Spinal cord (tissue), 10 donors: ENCODE measurements at places on chromosomes 5 and 9. TPM values are rescaled to one million over a fixed set of nuclear protein-coding genes. Genes with fewer than 3 reads are reported as not detected.
A peak's percentile ranks its signal among the peaks of the same experiment; 100 is the strongest.

- H3K36me3 ChIP-seq: no peaks in the 10 kb centered on the region
- H3K4me1 ChIP-seq: peaks cover 10% of the 10 kb centered on the region
- H3K27ac ChIP-seq: no peak overlapping the region
- H3K4me3 ChIP-seq: no peak overlapping the region
Measured at GRCh38 chr5:157463081-157463480, 3.1 kb downstream of the NIPAL4 start.

DNA sequence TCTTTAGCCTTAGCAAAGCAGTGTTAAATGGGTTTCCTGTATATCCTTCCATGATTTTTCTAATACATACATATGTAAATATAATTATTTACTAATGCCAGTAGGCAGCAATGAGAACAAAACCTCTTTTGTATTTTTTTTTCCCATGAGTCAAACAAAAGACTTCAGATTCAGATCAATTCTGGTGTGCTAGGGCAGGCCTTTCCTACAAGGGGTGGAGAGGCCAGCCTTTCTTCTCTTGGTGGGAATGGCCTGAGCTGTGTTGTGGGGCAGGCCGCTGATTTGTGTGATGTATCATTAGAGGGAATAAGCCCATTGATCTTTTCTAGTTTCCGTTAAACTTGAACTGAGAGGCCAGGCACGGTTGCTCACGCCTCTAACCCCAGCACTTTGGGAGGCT, 115.5 kb upstream of the DMRT1 start:
- H3K4me1 ChIP-seq: peaks cover 21% of the 10 kb centered on the region
- H3K27ac ChIP-seq: no peak overlapping the region
- no peak for DNase-seq
- peaks cover 9% of the 10 kb centered on the region for H3K36me3 ChIP-seq

DNA sequence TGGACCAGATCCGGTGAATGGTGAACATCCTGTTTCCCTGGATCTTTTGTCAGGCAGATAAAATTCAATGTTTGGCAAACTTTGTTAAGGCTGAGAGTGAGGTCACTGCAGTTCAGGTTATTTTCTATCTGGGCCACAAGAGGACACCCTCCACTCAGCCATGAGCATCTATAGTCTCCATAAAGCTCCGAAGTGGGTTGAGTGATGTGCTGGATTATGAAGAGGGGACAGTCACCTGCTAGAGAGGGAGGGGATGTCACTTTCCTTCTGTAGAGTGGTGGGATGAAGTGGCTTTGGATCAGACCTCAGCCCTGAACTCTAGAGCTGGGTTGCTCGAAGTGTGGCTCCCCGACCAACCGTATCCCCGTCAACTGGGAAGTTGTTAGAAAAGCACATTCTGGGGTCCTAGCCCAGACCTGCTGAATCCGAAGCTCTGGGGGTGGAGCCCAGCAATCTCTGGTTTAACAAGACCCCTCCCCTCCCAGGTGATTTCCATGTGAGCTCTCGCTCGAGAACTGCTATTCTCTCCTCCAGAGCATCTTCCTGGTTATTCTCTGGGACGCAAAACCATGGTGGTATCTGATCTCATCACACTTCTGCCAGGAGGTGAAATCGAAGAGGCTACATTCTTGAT, 31.8 kb upstream of the FGF1 start:
- no peak overlapping the region for H3K27ac ChIP-seq
- H3K4me1 ChIP-seq: peaks cover 35% of the 10 kb centered on the region
- no peaks in the 10 kb centered on the region for H3K36me3 ChIP-seq

DNA sequence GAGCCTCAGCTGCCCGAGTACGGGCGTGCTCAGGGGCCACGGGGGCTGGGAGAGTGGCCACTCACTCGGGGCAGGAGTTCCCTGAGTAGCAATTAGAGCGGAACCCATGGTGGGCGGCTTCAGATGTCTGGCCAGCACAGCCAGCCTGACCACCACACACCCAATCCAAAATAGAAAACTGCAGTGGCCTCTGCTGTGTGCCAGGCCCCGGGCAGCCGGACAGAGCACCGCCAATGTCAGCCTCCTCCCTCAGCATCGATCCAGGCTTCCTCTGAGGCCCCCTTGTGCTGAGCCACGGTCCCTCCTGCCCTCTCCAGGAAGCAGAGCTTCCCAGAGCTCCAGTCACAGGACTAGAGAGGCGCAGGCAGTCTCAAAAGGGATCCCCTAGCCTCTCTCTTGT, 2.7 kb downstream of the ADAMTS2 start:
- H3K27me3 ChIP-seq: peaks cover 31% of the 10 kb centered on the region
- H3K4me3 ChIP-seq: no peak overlapping the region
- DNase-seq: no peak
- no peak overlapping the region for H3K27ac ChIP-seq
- H3K36me3 ChIP-seq: peaks cover 11% of the 10 kb centered on the region

DNA sequence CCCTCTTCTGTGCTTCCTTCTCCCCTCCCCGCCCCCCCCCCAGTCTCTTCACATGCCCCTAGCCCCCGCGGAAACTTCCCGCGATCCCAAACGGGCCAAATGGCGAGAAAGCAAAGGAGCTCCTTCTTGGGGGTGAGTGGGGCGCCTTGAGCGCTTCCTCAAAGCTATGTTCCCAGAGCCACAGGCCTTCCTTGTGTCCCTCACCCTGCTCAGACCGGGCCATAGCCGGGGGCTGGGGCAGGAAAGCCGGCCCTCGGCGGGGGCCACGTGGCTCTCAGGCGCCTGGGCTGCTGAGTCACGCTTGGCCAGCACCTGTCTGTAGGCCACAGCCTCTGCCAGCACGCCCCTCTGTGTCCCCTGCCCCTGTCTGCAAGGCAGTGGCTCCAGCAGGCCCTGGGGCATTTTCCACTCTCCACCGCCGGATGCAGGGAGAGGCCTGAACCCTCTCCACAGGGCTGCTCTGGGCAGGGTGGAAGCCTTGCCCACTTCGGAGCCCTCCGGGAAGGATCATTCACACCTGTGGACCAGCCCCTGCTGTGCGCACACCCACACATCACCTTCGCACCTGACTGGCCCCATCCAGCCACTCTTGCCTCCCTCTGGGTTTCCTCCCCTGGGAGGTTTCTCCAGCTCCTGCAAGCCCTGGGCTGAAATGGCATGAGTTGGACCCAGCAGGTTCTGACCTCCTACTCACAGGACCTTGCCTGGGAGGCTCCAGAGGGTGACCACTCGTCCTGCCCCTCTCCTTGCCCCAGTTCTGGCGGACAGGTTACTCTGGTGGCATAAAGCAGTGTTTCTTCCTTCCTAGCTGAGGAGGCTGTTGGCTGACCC, 1.2 kb upstream of the SQSTM1 start:
- peak overlapping the region; percentile 59 for H3K4me3 ChIP-seq
- H3K36me3 ChIP-seq: peaks cover 32% of the 10 kb centered on the region
- no peak for DNase-seq
- peaks cover 59% of the 10 kb centered on the region for H3K4me1 ChIP-seq
- H3K27ac ChIP-seq: peak overlapping the region; percentile 85

- H3K27ac ChIP-seq: no peak overlapping the region
- no peak overlapping the region for H3K4me3 ChIP-seq
- no peaks in the 10 kb centered on the region for H3K4me1 ChIP-seq
- no peaks in the 10 kb centered on the region for H3K27me3 ChIP-seq
Measured at GRCh38 chr9:98894171-98894570, 49.5 kb upstream of the COL15A1 start.

DNA sequence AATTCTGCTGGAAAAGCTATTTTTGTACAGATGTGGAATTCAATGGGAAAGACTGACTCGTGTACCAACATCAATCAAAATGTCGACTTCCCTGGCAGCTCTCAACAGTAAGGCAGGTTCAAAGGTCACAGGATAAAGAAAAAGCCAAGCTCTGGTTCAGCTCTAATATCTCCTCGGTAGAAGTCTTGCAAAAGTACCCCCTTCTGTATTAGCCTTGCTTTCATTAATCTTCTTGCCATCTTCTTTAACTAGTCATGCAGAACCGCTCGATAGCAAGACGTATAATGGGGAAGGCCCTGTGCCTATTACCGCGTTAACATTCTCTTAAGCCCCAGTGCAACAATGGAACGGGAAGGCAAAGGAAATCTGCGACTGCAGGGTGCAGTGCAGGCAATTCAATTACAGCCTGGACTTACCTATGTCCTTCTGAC, 201.2 kb downstream of the GAPVD1 start:
- H3K36me3 ChIP-seq: peaks cover 10% of the 10 kb centered on the region
- no peaks in the 10 kb centered on the region for H3K27me3 ChIP-seq
- H3K27ac ChIP-seq: no peak overlapping the region
- no peak overlapping the region for H3K4me3 ChIP-seq
- H3K4me1 ChIP-seq: peaks cover 18% of the 10 kb centered on the region

DNA sequence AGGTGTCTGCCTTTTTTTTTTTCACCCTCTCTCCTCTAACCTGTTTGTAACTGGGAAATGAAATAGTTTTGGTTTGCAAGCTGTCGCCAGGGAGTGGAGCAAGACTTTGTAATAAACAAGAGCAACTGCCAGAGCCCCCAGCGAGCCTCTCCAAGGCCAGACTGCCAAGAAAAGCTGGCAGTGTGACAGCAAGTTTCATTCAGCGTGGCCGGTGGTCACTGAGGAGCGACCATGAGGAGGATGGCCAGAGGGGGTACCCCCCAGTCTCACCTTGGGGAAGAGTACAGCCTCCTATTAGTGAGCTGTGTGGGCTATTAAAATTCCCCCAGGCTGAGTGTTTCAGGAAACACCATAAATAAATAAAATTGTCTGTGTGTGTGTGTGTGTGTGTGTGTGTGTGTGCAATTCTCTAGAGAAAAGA, 49.9 kb downstream of the ZFAND5 start:
- DNase-seq: peak; percentile 65
- peak overlapping the region; percentile 7 for H3K4me3 ChIP-seq
- no peaks in the 10 kb centered on the region for H3K36me3 ChIP-seq
- peak overlapping the region; percentile 67 for H3K27ac ChIP-seq

GRCh38 chr9:18997151-18997550, 35.9 kb downstream of the SAXO1 start:
- peaks cover 4% of the 10 kb centered on the region for H3K4me1 ChIP-seq
- no peak for DNase-seq
- H3K27me3 ChIP-seq: no peaks in the 10 kb centered on the region
- H3K27ac ChIP-seq: no peak overlapping the region
- H3K4me3 ChIP-seq: no peak overlapping the region

GRCh38 chr9:110700953-110701352, 32.4 kb downstream of the MUSK start:
- no peaks in the 10 kb centered on the region for H3K36me3 ChIP-seq
- no peak for DNase-seq
- H3K4me1 ChIP-seq: no peaks in the 10 kb centered on the region
- H3K4me3 ChIP-seq: no peak overlapping the region

GRCh38 chr5:107329850-107330249, 340.9 kb downstream of the EFNA5 start:
- no peaks in the 10 kb centered on the region for H3K4me1 ChIP-seq
- no peak for DNase-seq
- H3K4me3 ChIP-seq: no peak overlapping the region
- no peaks in the 10 kb centered on the region for H3K36me3 ChIP-seq

DNA sequence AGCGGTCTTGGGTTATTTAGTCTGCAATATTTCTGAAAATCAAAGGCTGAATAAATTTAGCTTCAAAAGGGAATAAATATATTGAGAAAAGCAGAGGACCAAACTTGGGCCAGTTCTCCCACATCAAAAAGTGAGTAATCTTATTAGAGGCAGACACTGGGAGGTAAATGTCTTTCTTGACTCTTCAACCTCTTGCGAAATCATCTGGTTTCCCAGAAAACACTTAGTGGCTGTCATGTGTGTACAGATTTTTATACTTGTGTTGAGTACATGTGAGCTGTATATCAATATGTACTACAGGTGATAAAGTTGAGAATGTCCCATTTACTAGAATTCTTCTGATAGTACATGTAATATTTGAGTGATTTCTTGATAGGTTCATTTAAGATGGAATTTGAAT, 454.9 kb downstream of the PRR16 start:
- H3K27me3 ChIP-seq: no peaks in the 10 kb centered on the region
- no peak for DNase-seq
- H3K4me3 ChIP-seq: no peak overlapping the region
- H3K4me1 ChIP-seq: no peaks in the 10 kb centered on the region

- no peak for DNase-seq
- H3K36me3 ChIP-seq: no peaks in the 10 kb centered on the region
- H3K27me3 ChIP-seq: no peaks in the 10 kb centered on the region
- peaks cover 10% of the 10 kb centered on the region for H3K4me1 ChIP-seq
- no peak overlapping the region for H3K27ac ChIP-seq
Measured at GRCh38 chr5:180521591-180521990, 27.4 kb downstream of the CNOT6 start.

DNA sequence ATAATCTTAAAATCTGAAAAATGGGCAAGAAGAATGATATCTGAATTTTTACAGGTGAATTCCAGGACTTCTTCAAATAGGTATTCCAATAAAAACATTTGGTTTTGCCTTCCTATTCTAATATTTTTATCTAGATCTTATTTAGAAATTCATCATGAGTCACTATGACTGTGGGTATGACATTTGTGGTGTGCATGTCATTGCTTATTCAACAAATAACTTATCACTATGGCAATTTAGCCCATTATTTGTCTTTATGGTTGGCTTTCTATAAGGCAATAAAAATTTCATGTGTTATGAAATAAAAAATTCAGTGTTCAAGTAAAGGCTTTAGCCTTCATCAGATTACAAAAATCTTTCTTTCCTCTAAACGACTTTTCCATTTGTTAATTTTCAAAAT, 1139.6 kb upstream of the NUDT12 start:
- H3K27ac ChIP-seq: no peak overlapping the region
- H3K27me3 ChIP-seq: no peaks in the 10 kb centered on the region
- H3K4me3 ChIP-seq: no peak overlapping the region
- no peaks in the 10 kb centered on the region for H3K36me3 ChIP-seq

- no peaks in the 10 kb centered on the region for H3K4me1 ChIP-seq
- no peak overlapping the region for H3K27ac ChIP-seq
- no peak for DNase-seq
- H3K4me3 ChIP-seq: no peak overlapping the region
Measured at GRCh38 chr9:17958363-17958762, 379.5 kb downstream of the SH3GL2 start.

DNA sequence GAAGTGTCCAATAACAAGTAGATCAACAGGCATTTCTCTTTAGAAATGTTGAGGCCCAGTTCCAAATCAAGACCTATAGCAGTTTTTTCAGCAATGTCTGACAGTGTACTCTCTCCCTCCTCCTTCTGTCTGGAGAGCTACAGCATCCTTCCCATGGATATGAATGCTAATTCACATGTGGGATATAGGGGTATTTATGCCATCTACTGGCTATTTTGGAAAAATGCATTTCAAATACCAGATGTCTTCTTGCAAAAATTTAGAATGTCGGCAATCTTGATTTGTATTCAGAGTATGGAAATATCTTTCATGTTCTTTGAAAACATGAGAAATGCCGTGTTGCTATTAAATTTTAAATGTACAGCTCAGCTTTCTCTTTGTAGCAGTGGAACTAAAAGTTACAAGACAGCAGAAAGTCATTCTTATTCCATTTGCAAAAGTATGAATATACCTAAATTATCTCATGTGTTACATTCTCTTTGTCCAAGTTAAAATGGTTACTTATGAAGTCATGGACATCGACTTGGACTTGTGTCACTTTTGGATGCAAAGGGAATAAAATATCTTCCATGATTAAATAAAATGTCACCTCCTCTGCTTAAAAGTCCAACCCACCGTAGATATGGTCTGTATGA, 647.8 kb downstream of the TAF11L14 start:
- H3K27ac ChIP-seq: no peak overlapping the region
- no peak overlapping the region for H3K4me3 ChIP-seq
- H3K4me1 ChIP-seq: no peaks in the 10 kb centered on the region
- H3K36me3 ChIP-seq: no peaks in the 10 kb centered on the region
- peak; percentile 36 for DNase-seq

- no peak overlapping the region for H3K4me3 ChIP-seq
- no peaks in the 10 kb centered on the region for H3K27me3 ChIP-seq
- no peaks in the 10 kb centered on the region for H3K4me1 ChIP-seq
- no peak for DNase-seq
- no peaks in the 10 kb centered on the region for H3K36me3 ChIP-seq
- no peak overlapping the region for H3K27ac ChIP-seq
Measured at GRCh38 chr9:122403381-122404000, 32.7 kb downstream of the PTGS1 start.

Gene CRHBP
- total RNA-seq: 4.7 TPM

Gene KIF12
- 9.0 TPM for total RNA-seq

Gene BHMT2
- 29.6 TPM for total RNA-seq
